Stimulated activated CD8-positive, alpha-beta memory T cell treated with anti-CD3 and anti-CD28 coated beads, Interleukin-7, amount 100 ng/mL, for 1 hour (primary cell): ENCODE measurements at places on chromosomes 7 and 10.

DNA sequence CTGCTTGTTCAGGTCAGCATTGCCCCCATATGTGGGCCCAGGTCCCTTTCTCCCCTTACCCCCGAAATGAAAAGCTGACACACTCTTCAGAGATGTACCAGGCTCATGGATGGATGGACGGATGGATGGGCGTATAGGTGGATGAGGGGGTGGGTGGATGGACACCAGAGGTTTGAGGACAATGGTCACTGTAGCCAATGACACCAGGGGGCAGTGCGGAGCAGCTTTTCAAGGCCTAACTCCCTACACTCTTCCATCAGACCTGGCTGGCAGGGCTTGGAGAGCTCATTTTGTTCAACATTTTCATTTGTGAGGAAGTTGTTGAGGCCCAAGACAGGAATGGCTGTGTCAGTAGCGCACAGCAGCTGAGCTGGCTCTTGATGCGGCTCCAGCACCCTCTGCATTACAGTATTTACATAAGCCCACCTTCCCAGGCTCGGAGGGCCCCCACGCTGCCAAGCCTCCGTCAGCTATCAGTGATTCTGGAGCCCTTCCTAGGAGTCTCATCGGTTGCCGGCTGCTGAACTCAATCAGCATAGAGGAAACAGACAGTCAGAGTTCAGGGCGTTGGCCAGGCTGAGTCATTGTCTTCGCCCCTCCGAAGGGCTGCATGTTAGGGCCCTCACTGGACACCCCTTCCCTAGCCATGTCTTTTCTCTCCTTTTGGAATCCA is 11.6 kb upstream of the FFAR4 start:
- no peak for DNase-seq

DNA sequence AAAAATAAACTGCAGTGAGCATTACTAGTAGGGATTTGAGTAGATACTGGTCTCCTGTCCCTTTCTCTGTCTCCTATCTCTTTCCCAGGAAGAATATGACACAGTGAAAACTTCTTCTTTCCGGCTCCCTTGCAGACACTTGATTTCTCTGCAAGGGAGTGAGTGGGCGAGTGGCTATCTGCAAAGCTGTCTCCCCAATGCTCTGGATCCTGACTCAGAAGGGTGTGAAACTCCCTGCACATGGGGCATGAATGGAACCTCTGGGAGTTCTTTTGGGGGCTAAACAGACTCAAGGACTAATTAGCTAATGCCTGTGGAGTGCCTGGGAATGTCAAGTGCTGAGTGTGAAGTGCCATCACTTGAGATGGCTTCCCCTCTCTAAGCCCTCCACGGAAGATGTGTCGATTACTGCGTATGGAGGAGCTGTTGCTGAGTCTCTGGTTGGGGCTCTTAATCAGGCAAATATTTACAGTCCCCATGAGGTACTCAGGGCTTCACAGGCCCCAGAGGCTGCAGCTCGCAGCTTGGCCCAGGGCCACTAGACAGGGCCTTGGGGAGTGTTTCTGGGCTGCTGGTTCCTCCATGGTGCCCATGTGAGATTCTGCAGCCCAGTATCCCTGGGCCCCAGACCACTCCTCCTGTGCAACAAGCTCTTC is 139.8 kb downstream of the RPS24 start:
- no peak for DNase-seq

- DNase-seq: no peak
These were observed 19.0 kb downstream of the AQP1 start for GRCh38 chr7:30930621-30931020.

DNA sequence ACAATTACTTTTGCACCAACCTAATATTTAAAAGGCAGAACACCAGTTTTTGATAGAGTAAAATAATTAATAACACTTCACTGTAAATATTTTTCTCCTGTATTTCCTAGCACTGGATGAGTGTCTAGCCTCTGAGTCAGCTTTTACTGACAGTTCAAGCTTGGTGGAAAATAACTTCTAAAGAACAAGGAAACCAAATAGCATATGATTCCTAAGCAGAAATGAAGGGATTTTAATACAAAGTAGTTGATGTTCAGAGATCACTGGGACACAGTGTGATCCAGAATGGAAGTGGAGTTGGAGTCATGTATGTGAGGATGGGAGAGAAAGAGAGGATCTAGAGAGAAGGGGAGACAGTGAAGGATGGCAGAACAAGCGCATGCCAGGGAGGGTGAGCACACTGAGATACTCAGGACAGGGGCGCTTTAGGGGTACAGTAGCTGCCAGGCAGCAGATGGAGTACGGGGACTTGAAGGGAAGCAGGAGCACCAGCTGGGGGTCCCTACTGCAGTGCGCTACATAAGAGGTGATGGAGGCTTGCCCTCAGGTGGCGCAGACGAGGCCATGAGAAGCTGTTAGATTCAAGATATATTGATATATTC is 117.9 kb upstream of the KLF6 start:
- no peak for DNase-seq

DNA sequence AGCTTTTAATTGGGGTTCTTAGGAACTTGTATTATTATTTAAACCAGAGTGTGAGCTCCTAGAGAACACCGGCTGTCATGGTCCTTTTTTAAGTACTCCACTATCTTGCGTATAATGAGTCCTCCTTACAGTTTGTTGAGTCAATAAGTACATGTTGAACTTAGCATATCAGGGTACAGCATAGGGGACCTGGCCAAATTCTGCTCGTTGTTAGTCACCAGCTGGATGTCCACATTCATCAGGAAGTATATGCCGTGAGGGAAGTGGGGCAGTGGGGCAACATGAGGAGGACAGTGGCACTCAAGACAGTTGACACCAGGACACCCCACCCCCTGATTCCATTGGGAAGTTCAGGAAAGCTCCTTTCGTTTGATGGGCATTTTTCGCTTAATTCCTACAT is 16.6 kb downstream of the RPP30 start:
- no peak for DNase-seq

- no peak for DNase-seq
These were observed 41.5 kb upstream of the ANAPC16 start for GRCh38 chr10:72174297-72174662.

DNA sequence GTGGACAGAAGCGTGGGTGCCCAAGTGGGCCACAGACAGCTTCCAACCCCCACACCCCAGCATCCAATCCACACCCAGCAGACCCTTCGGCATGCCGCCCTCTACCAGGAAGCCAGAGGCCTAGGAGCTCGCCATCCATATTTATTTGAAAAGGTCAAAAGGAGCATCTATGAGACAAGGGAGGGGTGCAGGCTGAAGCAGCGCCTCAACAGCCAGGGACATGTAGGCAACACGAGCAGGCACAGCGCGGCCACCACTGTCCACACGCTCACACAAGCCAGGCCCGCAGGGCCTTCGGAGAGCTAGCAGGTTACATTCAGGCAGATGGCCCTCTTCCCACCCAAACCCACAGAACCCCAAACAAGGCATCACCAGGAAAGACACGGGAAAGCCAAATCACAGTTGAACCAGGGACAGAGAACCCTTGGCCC is 34.6 kb downstream of the PSAP start:
- DNase-seq: no peak

DNA sequence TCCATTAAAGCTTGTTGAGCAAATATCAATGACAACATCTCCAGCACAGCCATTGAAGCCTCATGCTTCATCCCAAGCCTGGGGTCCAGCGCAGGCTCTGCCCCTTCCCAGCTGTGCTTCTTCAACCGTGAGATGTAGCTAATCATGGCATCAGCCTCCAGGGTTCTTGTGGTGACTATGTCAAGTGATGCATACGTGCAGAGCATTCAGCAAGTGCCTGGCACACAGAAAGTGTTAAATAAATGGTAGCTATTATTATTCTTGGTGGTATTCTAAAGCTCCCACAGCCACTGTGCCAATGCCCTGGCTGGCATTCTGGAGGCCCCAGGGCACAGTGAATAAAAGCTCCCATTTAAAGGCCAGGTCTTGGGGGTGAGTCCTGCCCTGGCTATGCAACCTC is 146.6 kb downstream of the WDR11 start:
- no peak for DNase-seq

- DNase-seq: no peak
These were observed 77.3 kb downstream of the CDC14C start for GRCh38 chr7:49001610-49002033.

DNA sequence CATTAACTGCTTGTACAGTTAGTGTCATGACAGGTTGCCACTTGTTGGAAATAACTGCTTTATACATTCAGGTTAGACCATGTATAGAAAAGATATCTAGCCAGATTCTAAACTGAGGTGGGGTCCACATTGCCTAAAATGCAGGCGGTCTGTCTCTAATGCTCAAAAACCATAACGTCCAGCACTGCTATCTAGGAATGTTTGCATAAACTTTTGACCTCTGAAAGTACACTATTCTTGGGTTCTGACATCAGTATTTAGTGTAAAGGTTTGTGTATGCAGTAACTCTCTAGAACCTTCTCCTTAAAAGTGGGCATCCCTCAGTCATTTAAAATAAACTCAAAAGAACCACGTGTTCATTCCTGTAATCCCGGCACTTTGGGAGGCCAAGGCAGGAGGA is 10.3 kb upstream of the FAM171A1 start:
- no peak for DNase-seq

DNA sequence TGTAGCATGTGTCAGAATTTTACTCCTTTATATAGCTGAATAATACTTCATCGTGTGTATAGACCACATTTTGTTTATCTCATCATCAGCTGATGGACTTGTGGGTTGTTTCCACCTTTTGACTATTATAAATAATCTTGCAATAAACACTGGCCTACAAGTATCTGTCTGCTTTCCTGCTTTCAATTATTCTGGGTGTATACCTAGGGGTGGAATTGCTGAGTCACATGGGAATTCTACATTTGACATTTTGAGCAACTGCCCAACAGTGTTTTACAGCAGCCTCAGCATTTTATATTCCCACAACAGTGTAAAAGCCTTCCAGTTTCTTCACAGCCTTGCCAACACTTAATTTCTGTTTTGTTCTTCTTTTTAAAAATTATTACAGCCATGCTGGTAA is 200.3 kb upstream of the PRSS1 start:
- DNase-seq: no peak

DNA sequence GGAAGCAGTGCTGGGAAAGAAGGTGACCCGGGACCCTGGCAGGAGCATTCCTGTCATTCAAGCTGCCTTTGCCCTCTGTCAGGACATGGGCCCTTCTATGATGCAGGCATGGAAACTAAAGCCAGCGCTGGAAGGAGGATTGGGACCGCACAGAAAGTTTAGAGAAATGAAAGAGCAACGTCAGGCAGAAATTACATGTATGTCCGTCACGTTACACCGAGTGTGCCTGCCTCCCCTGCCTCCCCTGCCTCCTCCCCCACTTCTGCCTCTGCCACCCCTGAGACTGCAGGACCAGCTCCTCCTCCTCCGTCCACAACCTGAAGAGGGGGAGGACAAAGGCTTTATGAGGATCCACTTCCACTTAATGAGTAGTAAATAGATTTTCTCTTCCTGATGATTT is 13.9 kb upstream of the PWWP2B start:
- DNase-seq: no peak

DNA sequence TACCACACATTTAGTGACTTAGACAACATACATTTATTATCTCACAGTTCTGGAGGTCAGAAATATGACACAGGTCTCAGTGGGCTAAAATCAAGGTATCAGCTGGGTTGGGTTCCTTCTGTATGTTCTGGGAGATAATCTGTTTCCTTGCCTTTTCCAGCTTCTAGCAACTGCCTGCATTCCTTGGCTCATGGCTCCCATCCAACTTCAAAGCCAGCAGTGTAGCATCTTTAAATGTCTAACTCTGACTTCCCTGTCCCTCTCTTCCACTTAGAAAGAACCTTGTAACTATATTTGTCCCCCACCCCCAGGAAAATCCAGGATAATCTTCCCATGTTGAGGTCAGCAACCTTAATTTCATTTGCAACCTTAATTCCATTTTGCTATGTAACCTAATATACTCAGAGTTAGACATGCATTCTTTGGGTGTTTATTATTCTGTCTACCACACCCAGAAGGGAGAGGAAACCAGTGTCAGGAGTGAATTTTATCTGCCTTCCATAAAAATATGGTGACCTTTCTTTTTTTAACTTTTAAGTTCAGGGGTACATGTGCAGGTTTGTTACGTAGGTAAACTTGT is 57.3 kb upstream of the SMIM30 start:
- DNase-seq: no peak

DNA sequence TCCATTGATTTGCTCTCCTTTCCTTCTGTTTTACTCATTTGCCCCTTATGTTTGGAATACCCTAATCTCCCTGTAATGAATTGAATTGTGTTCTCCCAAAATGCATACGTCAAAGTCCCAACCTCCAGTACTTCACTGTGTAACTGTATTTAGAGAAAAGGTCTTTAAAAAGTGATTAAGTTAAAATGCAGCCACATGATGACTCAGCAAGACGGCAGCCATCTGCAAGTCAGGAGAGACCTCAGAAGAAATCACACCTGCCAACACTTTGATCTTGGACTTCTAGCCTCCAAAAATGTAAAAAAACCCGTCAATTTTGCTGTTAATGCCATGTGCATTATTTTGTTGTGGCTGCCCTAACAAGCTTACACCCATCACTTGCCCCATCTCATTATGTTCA is 85.3 kb upstream of the PCLO start:
- no peak for DNase-seq

GRCh38 chr10:51010977-51011376 is 63.3 kb upstream of the PRKG1 start:
- DNase-seq: no peak

GRCh38 chr10:71038091-71038633 is 149.8 kb upstream of the PCBD1 start:
- no peak for DNase-seq

GRCh38 chr10:132588301-132589013 is 50.9 kb downstream of the INPP5A start:
- DNase-seq: no peak

GRCh38 chr7:16135658-16136057 is 285.7 kb downstream of the CRPPA start:
- DNase-seq: no peak

DNA sequence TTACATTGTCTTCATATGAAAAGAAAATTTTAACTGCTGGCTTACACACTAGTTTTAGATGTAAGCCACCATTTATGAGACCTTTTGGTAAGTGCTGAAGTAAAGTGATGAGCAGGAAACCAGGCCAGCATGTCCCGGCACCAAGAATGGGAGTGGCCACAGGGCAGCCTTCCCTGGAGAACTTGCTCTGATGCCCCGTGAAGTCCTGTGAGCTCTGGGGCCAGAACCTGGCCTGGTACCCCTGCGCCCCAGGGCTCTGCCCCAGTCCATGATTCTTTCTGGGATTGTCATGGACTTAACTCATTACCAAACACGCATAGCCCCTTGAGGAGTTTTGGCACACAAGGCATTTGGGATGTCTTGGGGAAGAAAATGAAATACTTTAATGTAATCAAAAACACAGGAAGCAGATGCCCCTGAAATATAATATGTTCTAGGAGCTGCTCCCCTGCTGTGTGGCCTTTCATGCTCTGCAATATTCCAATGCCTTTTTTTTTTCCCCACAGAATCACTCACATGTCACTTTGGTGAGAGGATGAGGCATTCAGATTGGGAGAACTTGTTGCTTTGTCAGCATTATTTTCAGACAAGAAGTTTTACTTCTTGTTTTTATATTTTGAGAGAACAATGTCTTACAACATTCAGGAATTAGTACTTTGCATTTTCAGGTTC is 53.1 kb upstream of the CXCL12 start:
- no peak for DNase-seq

GRCh38 chr7:29142021-29142727 is 4.2 kb downstream of the CPVL start:
- no peak for DNase-seq

GRCh38 chr10:56728349-56728748 is 367.3 kb upstream of the ZWINT start:
- no peak for DNase-seq

- DNase-seq: no peak
These were observed 97.6 kb upstream of the GSDME start for GRCh38 chr7:24854866-24855265.

- no peak for DNase-seq
These were observed 653 bp upstream of the ADRB1 start for GRCh38 chr10:114042895-114043531.
